ENCODE measurements at places on chromosomes 3 and 15.

DNA sequence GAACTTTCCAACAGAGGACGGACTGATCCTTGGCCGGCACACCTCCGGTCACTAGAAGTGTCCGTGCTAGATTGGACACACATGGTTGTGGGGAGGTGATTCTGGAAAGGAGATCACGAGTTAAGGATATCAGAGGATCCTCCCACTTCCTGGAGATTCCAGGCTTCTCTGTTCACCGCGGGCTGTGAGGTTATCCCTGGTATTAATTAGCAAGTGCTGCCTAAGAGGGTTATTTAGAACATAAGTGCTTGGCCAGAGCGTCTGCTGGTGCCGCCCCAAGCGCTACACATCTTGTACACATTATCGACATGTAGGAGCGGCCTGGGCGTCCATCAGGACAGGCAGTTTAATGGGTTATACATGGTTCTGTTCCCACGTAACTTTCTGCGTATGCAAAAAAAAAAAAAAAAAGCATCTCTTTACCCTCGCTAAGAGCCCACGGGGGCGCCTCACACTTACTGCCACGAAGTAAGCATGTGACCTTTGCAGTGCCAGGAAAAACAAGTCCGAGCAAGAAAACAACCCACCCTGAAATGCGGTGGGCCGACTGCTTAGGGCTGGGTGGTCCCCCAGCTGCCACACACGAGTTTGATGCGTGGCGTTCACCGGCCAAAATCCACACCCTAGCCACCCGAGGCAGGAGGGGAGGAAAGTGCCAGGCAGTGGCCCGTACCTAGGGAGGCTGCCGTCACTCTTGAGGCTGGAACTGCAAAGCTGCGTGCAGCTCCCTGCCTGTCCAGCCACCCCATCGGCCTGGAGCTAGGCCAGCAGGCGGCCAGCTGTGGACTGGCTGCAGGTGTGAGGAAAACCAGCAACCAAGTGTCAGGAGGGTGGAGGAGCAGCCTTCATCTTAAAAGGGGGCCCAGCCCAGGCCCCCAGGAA is 78.0 kb downstream of the CPN2 start:
- no peak for DNase-seq

DNA sequence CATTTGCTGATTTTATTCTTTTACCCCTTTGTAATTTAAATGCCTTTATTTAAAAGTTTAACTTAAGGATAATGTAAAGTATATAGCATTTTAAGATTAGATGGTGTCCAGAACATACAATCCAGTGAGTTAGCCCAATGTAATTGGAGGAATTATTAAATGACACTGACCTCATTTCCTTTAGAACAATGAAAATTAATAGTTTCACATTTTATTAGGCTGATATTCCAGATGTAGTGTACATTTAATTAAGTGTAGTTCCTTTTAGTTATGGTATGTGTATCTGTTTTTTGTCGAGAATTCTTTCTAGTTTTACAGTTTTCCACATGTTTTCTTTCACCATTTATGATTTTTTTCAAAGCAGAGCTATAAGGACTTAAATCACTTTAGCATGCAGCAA is 75.8 kb downstream of the RSRC1 start:
- DNase-seq, result no peak

DNA sequence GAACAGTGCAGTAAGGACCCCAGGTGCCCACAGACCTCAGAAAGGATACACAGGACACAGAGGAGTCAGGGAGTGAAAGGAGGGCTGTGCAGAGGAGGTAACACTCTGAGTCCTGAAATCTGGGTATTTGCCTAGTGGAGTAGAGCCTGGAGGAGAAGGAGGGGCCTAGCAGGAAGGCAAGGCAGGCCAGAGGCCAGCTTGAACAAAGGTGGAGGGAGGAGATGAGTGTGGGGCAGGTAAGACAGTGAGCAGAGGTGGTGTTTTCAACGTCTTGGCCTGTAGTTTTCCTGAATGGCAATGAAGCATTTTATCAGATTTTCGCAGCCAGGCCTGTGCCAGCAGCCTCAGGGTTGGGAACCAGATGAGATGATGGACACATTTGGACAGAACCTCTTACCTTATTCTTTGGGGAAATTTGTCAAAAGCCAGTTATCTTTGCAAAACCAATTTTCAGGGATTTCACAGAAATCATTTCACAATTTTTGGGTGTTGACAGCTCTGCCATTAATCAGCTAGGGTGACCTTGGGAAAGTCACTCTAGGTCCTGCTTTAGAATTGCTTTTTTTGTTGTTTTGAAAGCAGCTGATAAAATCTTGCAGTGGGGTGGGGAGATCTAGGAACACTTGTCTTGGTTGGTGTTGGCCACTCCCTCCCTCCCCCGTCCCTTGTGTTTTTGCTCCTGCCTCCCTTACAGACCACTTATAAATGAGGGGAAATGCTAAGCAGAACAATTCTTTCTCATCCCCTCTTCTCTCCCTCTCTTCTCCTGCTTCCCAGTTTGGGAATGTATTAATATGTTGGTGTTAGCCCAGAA is 38.4 kb downstream of the SPSB4 start:
- DNase-seq, result no peak

DNA sequence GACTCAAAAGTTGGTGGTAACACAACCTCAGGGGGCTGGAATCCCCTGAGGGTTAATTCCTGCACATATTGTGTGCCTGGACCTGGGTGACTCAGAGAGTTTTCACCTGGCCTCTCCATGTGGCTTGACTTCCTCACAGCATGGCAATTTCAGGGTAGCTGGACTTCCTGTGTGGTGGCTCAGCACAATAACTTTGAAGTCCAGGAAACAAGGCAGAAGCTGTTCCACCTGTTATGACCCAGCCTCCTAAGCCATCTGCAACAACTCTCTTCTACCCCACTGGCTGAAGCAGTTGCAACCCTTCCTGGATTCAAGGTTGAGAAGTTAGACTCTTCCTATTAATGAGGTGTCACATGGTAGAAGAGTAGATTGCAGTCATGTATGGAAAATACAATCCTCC is 58.4 kb downstream of the EDEM1 start:
- no peak for DNase-seq

- DNase-seq, result no peak
Measured at GRCh38 chr3:123951522-123952447, 9.2 kb downstream of the CCDC14 start.

DNA sequence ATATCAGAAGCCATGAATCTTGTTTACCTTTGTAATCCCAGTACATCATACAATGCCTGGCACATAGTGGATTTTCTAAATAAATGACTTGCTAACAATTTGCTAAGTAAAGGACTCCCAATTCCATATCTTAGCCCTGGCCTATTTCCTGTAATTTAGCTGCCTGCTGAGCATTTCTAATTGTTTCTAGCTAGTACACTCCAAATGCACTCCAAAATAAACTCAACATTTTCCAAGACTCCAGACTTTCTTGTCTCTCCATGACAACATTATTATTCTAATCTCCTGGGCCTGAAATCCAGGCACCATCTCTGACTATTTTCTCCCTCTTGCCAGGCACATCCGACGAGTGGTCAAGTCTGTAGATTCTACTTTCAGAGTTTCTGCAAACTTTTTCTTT is 773.5 kb downstream of the SQOR start:
- no peak for DNase-seq

DNA sequence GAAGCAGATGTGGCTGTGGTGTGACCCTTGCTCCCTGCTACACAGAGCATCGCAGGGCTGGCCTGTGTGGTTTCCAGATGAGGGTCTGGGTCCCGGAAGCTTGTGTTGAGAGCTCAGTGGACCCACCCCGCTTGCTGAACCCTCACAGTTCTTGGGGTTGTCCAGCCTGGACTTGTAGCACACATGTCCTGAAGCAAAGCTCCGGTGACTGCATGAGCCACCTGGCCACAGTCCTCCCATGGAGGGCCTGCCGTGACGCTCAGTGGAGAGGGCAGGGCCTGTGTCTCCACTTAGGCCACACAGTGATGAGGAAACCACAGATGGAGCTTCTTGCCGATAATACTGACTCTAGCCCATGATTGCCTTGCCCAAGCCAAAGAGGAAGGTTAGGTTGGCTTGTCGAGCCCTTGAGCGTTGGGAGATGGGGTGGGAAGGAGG is 62.6 kb downstream of the RGMA start:
- no peak for DNase-seq

- DNase-seq, result no peak
Measured at GRCh38 chr15:42954291-42954690, 33.7 kb upstream of the TTBK2 start.

- no peak for DNase-seq
Measured at GRCh38 chr3:160447544-160447943, 2.0 kb downstream of the TRIM59 start.

- no peak for DNase-seq
Measured at GRCh38 chr3:14925729-14926591, 21.4 kb upstream of the NR2C2 start.

DNA sequence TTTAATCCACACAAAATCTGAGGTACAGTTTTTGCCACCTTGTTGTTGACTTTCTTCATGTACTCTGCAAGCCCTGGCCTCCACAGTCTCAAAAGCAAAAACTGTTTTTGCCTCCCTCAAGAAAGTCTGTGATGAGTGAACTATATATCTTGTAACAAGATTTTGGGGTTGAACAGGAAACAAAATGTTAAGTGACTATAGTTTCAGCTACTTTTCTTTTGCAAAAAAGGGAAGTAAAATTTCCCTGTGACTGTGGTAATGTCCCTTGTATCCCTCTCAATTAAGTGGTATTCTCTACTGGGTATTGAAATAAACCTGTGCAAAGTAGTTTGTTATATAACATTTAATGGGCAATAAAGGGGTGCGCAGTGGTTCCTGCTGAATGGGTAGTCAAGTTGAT is 21.3 kb upstream of the SCAANT1 start:
- DNase-seq, result no peak

DNA sequence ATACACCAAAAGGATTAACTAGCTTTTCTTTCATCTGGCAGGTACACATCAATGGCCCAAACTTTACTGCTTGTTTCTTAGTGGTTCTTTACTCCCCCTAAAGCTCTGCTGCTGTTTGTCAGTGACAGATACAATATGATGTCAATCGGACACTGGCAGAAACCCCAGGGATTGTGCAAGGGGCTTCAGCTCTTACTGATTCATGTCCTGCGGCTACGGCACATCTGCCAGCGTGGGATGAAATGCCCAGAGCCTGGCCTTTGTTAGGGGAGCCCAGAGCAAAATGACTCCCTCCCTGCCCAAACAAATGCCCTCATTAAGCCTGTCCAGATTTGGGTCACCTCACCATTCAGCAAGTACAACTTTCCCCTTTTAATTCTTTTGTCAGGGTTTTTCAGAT is 28.3 kb downstream of the SRP14 start:
- DNase-seq, result no peak

GRCh38 chr3:142909282-142909681 is 20.4 kb upstream of the PCOLCE2 start:
- no peak for DNase-seq

DNA sequence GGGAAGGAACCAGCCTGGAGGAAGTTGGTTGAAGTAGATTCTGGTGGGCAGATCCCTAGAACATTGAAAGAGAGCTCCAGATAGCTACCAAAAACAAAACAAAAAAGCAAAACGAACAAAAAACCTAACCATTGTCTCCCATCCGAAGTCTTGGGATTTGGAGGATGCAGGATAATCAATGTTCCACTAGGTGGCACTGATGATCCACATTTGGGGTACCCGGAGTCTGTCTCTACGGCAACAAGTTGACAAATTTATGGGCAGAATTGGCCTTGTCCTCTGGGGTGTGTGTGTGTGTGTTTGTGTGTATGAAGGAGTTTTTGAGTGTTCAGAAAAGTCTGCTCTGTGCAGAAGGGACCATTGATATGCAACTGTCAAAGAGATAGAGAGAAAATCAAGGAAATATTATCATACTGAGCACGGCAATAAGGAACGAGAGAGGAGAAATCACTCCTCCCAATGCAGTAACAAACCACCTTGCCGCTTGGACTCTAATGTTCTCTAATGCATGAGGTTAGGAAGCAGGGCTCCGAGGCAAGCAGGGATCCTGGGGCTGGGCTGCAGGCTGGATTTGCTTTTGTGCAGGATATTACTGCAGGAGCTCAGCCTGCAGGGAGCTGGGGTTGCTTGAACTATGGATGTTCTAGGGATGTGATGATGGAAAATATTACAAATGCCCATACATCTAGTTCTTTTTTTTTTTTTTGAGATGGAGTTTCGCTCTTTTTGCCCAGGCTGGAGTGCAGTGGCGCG is 59.8 kb upstream of the KLHL25 start:
- DNase-seq, result peak; percentile 61

- DNase-seq, result no peak
Measured at GRCh38 chr3:64796607-64797399, 109.0 kb upstream of the ADAMTS9 start.

- no peak for DNase-seq
Measured at GRCh38 chr3:8517487-8517886, 15.9 kb downstream of the LMCD1 start.

DNA sequence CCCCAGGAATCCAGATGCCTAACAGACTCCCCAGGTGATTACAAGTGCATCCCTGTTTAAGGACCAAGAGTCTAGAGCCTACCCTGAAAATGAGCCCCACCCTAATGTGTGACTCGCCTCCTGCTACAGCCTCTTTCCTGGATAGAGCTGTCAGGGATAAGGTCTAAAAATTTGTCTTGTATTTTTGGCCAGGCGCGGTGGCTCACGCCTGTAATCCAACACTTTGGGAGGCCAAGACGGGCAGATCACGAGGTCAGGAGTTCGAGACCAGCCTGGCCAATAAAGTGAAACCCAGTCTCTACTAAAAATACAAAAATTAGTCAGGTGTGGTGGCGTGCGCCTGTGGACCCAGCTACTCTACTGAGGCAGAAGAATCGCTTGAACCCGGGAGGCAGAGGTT is 11.2 kb downstream of the TMC3 start:
- no peak for DNase-seq

- DNase-seq, result no peak
Measured at GRCh38 chr3:173993299-173993698, 595.8 kb downstream of the NLGN1 start.

- no peak for DNase-seq
Measured at GRCh38 chr3:43953814-43954692, 263.3 kb downstream of the ABHD5 start.

DNA sequence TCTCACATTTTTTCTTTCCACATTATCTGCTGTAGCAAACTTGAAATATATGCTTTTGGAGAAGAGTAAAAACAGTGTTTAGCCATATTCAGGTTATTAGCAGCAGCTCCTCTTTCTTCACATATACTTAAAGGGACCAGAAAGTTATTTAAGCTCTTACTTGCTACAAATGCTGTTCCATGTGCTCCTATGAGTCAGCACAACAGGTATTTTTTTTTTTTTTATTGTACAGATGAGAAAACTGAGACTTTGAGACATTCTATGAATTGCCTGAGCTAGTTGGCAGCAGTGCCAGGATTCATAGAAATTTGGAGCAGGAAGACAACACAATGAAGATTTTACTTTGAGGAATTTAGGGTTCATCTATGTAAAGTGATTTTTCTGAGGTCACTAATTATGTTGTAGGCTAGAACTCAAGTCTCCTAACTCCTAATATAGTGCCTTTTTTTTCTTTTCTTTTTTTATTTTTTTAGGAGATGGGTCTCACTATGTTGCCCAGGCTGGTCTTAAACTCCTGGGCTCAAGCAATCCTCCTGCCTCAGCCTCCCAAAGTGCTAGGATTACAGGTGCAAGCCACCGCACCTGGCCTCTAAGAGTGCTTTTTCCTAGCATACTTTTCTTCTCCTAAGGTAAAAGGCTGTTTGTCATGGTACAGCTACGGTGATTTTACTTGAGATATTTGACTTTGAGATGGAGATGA is 23.6 kb downstream of the SETD5 start:
- DNase-seq, result no peak

GRCh38 chr15:29785642-29786041 is 36.6 kb downstream of the TJP1 start:
- no peak for DNase-seq
